Right renal pelvis (tissue), 4 donors: ENCODE measurements at places on chromosomes 11 and 22. TPM values are rescaled to one million over a fixed set of nuclear protein-coding genes. Genes with fewer than 3 reads are reported as not detected.

- DNase-seq, result no peak
These were observed 80.7 kb downstream of the JRKL start for GRCh38 chr11:96470521-96470920.

- no peak for DNase-seq
These were observed 9.5 kb upstream of the GGA1 start for GRCh38 chr22:37599153-37599552.

- no peak for DNase-seq
These were observed 109.4 kb downstream of the MICAL2 start for GRCh38 chr11:12219757-12220156.

- no peak for DNase-seq
These were observed 143.6 kb downstream of the TEAD1 start for GRCh38 chr11:12817681-12818332.

GRCh38 chr22:17131686-17132085 is 10.5 kb upstream of the TMEM121B start:
- DNase-seq, result no peak

DNA sequence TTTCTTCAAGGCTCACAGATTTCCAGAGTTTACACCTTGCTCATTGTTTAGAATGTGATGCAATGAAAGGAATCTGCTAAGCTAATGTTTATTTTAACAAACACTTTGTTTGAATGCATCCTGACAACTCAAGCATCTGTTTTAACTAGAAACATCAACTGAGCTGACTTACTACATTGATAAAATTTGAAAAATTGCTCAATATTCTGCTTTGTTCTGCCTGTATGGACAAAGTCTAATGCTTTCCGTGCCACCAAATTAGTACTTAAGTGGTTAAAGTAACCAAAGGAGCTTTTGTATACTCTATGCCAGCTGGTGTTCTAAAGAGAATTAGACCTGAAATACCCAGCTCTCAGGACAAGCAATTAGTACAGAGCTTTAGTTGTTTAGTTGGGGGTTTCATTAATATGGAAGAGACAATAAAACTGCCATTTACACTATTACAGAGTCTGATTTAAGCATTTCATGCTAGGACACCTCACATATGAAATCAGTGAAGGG is 105.2 kb downstream of the MAML2 start:
- DNase-seq, result no peak

DNA sequence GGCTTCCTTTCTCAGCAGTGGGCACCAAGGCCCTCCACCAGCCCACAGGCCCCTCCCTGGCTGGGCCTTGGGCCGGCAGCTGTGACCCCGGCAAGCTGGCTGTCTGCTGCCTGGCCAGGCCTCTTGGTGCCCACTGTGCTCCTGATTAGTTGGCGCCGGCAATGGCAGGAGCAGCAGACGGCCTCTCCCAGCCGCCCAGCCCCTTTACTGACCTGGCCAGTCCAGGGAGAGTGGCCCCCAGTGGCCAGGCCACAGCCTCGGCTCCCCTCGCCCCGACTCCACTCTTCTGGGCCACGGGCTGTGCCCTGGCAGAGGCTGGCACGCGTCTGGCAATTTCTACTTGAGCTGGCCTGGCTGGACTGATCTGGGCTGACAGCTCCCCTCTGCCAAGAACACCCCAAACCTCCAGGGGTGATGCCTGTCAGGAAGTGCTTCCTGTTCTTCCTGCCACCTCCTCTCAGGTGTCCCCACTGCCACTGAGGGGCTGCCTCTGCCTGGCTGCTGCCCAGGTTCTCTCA is 58.1 kb downstream of the CACNA1I start:
- DNase-seq, result no peak

TRIM51 gene
- polyA plus RNA-seq, result not detected

FOSL1 gene
- polyA plus RNA-seq, result 0.28 TPM

TYR gene
- polyA plus RNA-seq, result 0.21 TPM

DNA sequence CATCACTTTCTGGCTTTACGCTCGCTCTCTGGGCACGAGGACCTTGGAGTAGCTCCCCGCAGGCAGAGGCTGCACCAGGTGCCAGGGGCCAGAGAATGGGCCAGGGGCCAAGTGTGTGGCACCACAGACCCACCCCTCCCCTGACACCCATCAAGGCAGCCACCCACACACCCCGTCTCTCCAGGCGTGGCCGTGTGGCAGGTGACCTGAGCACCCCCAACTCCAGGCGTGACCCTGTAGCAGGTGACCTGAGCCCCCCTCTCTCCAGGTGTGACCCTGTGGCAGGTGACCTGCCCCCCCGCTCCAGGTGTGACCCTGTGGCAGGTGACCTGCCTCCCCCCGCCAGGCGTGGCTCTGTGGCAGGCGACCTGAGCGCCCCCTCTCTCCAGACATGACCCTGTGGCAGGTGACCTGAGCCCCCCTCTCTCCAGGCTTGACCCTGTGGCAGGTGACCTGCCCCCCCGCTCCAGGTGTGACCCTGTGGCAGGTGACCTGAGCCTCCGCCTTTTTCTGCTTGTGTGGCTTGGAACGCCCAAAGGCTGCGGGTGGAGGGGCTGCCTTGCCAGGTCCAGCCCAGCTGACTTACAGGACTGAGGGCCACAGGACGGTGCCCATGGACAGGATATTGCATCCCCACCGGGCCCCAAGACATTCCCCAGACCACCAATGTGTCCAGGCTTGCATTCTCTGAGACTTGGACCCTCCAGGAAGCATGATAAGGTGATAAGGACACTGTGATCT is 667.2 kb downstream of the BRD1 start:
- no peak for DNase-seq

INS gene
- polyA plus RNA-seq, result not detected

BAIAP2L2 gene
- 6.1 TPM for polyA plus RNA-seq

- DNase-seq, result no peak
These were observed 15.0 kb upstream of the OR51M1 start for GRCh38 chr11:5368502-5369043.

TMEM151A gene
- 0.05 TPM for polyA plus RNA-seq

SLC22A9 gene
- not detected for polyA plus RNA-seq

- no peak for DNase-seq
These were observed 58.3 kb downstream of the AMOTL1 start for GRCh38 chr11:94826415-94826814.

BRD1 gene
- polyA plus RNA-seq, result 33.4 TPM

DNA sequence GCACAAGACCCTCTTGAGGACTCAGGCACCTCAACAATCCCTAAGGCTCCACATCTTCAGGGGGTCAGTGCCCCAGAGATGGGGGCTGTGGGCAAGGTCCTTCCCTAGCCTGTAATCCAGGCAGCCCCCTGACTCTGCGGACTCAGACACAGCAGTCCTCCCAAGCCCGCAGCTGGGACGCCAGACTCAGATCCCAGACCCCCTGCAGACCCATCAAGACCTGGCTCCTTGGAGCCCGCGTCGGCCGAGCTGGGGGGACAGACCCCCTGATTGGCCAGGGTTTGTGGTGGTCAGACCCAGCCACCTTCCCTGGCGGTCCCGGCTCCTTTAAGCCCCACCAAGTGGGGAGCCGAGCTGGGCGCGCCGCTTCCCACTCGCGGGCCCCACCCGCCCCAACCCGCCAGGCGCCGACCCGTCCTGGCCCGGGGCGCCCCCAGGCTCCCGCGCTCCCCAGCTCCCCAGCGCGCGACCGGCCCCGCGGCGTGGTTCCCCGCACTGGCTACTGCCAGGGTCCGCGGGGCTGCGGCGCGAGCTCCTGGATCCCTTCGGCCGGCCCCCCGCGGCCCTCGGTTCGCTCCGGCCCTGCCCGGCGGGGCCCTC is 458 bp downstream of the OSBPL5 start:
- no peak for DNase-seq

- peak; percentile 12 for DNase-seq
These were observed 85.9 kb downstream of the SBF2 start for GRCh38 chr11:10208131-10208575.

GRCh38 chr11:79353706-79354105 is 87.1 kb downstream of the TENM4 start:
- DNase-seq, result no peak
